ENCODE measurements at places on chromosomes 1 and 21.

- no peak for DNase-seq
Observed at GRCh38 chr21:25581582-25581981, 25.7 kb downstream of the MRPL39 start.

DNA sequence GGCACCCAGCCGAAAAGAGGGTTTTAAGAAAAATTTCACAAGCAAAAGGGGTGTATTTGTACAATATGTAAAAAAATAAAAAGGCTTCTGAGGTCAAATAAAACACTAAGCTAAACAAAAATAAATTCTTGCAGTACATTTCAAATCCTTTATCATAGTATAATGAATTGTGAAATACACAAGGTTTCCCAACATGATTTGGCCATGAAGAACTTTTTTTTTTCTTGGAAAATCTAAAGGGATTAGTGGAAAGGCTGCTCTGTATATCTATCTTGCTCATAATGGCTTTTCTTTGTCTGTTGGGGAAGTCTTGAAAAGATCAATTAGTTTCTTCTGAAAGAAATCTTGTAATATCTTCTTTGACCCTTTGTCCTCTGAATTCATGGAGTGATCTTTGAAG lies 593.4 kb downstream of the PLPP3 start:
- DNase-seq: no peak

GRCh38 chr1:168469690-168470089 lies 74.1 kb downstream of the XCL2 start:
- no peak for DNase-seq

GRCh38 chr1:85025940-85026339 lies 22.4 kb downstream of the MCOLN3 start:
- DNase-seq: no peak

- DNase-seq: peak; percentile 93
Observed at GRCh38 chr1:159009704-159010361, at the start of gene IFI16. Gene IFI16 (plus strand): TSS chr1:159009907. CDS start chr1:159014681, 4,774 bp downstream.
